Epithelial cell of esophagus (primary cell): ENCODE measurements at places on chromosomes 1 and 21.

DNA sequence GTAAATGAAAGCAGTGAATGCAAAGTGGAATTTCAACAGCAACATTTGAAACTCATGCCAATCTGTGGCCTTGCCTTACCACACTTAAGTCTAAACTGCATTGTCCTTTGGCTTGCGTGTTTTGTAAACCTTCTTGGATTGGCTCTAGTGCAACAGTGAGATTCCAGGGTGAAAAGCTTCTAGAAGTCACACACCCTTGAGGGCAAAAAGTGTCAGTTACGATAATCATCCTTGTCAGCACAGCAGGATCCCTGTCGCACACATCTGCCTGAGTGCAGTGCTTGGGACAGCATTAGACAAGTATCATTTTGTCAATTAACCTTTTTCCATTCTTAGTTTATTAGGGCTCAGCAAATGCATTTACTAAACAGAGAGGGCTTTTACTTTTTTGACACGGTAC, 243.4 kb upstream of the PTBP2 start:
- no peak for DNase-seq

DNA sequence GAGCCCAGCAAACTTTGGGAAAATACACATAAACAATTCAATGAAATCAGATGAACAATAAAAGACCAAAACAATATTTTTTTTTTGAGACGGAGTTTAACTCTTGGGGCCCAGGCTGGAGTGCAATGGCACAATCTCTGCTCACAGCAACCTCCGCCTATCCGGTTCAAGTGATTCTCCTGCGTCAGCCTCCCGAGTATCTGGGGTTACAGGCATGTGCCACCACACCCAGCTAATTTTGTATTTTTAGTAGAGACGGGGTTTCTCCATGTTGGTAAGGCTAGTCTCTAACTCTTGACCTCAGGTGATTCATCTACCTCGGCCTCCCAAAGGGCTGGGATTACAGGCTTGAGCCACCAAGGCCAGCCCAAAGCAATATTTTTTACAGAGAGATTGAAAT, 1588.5 kb downstream of the BRINP3 start:
- DNase-seq = no peak

- no peak for DNase-seq
Measured at GRCh38 chr1:100536031-100536430, 1.9 kb upstream of the GPR88 start.

GRCh38 chr21:28875078-28875477, 117.6 kb downstream of the LTN1 start:
- peak; percentile 24 for DNase-seq

DNA sequence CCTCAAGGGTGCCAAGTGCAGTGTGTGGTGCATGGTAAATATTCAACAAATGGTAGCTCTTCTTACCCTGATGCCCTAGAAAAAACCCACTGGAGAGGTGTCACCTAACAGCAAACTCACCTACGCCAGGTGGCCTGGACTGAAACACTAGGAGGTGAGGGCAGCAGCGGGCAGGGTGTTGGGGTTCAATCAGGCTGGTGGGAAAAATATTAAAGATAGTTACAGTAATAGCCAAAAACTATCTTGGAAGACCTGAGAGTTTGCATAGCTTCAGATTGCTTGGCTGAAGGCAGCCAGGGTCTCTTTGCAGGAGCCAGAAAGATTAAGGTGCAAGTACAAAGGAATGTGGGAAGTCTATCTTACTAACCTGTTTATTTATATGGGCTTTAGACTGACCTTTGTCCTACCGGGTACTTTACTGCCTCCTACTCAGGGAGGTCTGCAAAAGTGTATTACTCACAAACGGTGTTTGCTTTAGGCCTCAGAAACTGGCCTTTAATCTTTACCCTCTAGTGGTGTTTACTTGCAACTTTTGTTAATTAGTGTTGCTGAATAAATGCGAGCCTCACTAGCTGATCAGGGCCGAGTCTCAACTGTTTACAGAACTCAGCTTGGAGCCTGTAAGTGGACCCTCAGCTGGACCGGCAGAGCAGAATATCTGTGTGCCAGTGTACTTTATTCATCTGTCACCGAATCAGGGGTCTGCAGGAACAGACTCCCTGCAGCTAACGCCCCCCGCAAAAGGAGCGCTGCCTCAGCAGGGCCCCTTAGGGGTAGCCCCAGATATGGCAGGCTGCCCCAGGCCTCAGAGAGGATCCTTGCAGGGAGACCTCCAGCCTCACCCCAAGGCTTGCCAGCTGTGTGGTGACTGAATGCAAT, 63.9 kb downstream of the SYF2 start:
- DNase-seq = no peak

- peak; percentile 55 for DNase-seq
Measured at GRCh38 chr1:151680391-151680790, 36.2 kb downstream of the CELF3 start.

GRCh38 chr1:147238053-147238902, 4.2 kb upstream of the CHD1L start:
- peak; percentile 72 for DNase-seq
